ENCODE measurements at places on chromosomes 6 and 20.
A peak's percentile ranks its signal among the peaks of the same experiment; 100 is the strongest.

DNA sequence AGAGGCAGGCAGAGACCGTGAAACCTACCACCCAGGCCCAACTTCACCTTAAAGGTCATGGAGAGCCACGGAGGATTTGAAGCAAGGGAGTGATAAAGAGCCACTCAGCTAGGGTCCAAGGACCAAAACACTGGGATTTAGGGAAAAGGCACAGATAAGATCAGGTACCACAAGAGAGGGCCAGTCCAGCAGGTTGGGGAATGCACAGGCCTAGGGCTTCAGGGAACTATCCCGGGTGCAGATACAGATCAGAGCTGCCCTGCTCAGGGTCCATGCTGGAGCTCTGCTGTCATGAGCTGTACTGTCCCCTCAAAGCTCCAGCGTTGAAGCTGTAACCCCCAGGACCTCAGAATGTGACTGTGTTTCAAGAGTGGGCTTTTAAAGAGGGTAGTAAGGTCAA lies 16.9 kb downstream of the SLC22A23 start:
- no peak for DNase-seq

DNA sequence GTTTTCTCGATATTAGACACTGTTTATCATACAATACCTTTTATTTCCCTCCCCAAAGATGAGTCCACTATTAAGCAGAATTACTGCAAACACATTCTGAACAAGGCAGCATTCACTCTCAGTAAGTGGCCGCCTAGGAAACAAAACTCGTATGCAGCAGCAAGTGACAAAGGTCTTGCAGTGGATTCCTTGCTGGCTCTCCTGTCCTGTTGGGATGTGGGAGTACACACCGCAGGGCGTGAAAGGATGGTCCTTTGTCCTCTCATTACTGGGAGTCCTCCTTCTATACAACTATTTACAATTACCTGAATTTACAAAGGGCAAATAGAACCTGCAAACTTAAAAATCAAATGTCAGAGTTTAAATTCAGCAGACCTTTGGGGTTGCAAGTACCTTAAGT lies 16.1 kb downstream of the CTCFL start:
- peak; percentile 22 for DNase-seq

DNA sequence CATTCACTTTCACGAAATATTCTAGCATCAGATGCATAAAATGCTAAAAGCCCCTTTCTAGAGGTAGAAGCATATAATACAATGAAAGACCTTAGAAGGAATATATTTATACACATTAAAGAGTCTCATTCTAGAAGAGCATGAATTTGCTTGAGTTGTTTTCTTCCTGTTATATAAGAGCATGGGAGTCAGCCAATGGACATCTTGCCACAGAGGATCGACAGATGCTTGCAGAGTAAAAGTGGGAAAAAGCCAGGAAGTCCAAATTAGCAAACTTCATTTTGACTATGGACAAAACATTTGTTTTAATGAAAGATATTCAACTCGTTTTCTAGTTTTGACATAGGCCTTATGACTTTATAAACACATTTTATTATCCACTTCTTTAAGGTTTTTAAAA lies 44.2 kb upstream of the RIPPLY2 start:
- DNase-seq, result no peak

DNA sequence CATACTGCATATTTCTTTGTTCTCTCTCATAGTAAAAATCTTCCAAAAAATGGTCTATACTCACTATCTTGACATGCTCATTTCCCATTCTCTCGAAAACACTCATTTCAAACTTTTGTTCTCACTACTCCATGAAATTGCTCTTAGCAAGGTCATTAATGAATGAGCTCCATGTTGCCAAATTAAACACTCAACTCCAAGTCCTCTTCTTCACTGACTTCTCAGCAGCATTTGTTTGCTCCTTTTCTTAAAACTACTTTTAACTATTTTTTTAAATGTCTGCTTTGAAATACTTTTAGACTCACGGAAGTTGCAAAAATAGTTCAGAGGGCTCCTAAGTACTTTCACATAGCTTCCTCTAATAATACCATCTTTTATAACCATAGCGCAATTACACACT lies 274.0 kb upstream of the PREP start:
- DNase-seq, result no peak

DNA sequence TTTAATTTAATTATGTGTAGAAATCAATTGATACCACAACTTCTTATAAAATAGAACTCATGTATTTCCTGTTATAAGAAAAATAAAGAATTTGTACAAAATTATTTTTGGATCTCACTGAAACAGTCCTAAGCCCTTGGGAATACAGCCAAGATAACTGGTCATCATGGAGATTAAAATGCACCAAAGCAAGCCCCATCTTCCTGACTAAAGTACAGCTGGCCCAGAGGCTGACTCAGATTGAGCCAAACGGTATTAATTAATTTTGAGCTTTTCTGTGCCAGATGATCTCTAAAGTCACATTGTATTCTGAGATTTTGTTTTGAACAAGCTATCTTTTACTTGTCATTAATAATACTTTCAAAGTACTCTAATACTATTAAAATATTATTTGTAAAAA lies 978.5 kb downstream of the TBC1D32 start:
- DNase-seq, result no peak

GRCh38 chr6:130093546-130093945 lies 75.2 kb downstream of the L3MBTL3 start:
- no peak for DNase-seq

DNA sequence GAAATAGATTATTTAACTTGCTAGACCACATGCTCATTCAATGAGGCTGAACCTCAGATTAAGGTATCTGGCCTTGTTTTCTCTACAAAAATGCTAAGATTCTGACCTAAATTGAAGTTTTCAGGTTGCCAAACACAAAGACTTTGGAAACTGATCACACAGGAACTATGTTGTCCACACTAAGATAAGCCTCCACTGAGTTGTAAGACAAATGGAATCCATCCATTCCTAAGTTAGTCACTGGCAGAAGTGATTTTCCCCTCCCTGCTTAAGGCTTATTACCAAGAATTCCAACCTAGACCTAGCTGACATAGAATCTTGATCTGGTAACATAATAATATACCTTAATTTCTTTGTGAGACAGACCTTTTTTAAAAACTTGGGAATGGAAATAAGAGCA lies 608.1 kb downstream of the TENT5A start:
- DNase-seq, result no peak

- DNase-seq, result no peak
These were observed 10.7 kb upstream of the TM9SF4 start for GRCh38 chr20:32098786-32099185.

DNA sequence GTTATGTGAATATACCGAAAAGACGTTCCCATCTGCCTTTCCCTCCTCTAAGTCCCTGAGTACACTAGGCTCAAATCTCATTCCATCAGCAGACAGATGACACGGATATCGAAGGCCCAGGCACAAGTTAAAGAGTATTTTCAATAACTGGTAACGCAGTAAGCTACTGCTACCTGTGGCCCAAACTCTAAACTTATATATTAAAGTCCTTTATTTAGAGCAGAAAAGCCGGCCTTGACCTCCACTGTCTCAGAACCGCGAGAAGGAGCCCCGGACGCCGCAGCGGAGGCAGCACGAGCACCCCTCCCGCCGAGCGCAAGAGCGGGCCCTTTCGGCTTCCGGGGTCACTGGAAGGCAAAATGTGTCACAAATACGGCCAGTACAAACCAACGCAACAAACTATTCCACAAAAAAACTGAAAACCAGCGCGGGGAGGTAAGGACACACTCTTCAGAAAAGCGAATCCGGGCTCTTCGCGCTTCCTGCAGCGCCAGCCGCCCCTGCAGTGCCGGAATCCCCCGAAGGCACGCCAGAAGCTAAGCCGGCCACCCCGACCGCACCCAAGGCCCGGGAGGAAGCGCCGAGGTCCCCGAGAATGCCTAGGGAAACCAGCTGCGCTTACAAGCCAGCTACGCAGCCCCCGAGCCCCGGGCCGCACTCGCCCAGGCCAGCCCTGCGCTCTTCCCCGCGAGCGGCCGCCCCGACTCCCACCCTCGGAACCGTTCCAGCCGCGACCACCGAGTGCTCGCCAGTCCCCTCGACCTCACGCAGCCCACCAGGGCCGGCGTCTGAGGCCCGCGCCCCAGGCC lies 681 bp downstream of the DIDO1 start:
- DNase-seq, result no peak

- DNase-seq, result peak; percentile 77
These were observed 522 bp upstream of the EPB41L1 start for GRCh38 chr20:36153736-36154699.

- no peak for DNase-seq
These were observed 7.4 kb upstream of the SCUBE3 start for GRCh38 chr6:35206346-35206745.

GRCh38 chr20:22214296-22214695 lies 370.1 kb downstream of the FOXA2 start:
- DNase-seq, result no peak

DNA sequence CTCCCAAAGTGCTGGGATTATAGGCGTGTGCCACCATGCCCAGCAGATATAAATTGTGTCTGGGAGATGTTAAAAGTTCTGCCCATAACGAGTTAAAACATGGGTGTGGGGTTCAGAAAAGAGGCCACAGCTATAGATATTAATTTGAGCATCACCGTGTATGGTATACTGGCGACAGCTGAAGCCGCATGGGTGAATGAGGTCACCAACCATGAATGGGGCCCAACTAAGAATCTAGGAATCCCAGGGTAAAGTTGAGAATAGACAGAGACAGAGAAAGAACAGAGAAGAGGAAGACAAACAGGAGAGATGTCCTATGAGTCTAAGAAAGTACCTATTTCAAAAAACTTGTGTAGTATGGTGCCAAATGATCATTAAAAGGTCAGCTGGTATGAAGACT lies 50.9 kb downstream of the ILRUN start:
- DNase-seq, result no peak

DNA sequence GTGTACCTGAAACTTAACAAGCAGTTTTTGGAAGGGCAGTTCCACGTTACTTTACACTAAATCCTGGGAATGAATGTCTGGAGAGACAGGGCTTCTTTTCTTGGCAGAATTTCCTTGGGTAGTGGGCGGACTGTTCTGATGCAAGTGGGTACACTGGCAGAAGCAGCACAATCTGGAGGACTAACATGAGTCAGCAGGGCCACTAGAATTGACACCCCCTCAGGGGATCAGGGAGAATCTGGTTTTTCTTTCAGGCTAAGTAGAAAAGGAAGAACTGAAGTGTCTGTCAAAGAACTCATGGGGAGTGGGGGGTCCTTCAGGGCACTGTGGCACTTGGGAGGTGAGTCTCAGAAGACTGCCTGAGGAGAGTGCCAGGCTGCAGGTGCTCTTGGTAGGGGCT lies 34.6 kb downstream of the PANK2 start:
- no peak for DNase-seq

GRCh38 chr6:123908797-123909196 lies 105.1 kb downstream of the NKAIN2 start:
- DNase-seq, result no peak

DNA sequence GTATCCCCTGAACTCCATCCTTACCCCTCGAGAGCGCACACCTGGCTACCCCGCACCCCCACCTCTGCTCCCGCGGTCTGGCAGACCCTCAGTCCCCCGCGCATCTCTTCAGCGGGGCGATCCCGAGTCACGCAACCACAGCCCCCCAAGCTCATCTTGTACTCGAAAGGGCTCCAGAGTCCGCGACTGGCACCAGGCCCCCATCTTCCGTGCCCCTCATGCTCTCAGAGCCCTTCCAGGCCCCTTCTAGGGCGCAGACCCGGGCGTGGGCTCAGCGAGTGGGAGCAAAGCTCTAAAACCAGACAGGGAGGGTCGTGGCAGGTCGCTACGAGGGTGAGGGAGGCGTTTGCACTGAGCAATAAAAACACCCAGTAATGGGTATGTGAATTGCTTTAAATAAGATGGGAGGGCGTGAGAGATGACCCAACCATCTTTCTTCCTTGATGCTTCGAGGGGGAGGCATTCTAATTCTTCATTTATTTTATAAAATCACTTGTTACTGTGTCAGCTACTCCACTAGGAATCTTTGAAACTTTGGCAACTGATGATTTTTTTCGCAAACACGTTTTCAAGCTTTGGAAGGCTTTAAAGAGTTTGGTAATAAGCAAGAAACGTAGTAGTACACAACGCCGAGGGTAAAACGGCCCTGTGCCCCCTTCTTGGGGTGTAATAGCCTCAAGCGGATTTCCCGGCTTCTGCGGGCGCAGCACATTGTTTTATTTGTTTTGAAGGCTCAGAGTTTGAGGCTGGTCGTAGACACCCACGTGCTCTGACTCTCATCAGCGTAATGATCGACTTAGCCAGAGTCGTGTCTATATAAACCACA lies 42.6 kb upstream of the SUPT3H start:
- no peak for DNase-seq

Data from NCI-H2081 (cell line).